ENCODE measurements at places on chromosomes 1 and 21.
A peak's percentile ranks its signal among the peaks of the same experiment; 100 is the strongest.

DNA sequence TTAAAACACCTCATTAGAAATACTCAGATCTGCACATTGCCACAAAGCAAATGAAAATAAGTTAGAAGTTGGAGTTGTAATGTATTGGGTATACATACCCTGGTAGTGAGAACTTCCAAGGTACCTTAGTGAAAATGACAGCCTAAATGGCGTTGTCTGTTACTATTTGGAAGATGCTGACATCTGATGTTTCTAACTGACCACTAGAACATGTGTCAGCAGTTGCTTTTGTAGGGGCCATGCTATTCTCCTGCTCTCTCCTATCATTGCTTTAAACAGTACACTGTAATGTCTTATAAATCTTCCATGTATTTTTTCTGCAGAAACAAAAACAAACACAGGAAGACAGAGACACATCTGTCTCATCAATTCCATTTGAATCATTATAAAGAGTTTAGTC, 40.1 kb downstream of the LAMC1 start:
- no peak for DNase-seq

GRCh38 chr1:151047925-151048644, 534 bp downstream of the C1orf56 start:
- DNase-seq, result peak; percentile 32

GRCh38 chr1:164969253-164969652, 387.3 kb downstream of the LMX1A start:
- no peak for DNase-seq

- no peak for DNase-seq
These were observed 3.7 kb upstream of the PHACTR4 start for GRCh38 chr1:28365864-28366263.

DNA sequence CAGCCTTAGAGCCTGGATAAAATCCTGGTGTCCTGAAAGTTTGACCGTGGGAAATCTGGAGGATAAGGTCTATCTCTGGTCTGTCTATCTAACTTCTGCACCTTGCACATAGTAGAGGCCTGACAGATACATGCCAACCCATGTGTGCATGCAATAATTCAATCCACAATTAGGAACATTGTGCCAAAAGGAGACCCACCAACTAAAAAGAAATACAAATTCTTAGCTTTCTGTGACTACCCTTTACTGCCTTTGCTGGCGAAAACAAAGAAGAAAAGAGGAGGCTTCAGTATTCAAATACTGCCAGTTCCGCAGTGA, 381 bp upstream of the KLHL20 start:
- no peak for DNase-seq

GRCh38 chr1:188723332-188724020, 1754.2 kb downstream of the BRINP3 start:
- DNase-seq, result no peak

DNA sequence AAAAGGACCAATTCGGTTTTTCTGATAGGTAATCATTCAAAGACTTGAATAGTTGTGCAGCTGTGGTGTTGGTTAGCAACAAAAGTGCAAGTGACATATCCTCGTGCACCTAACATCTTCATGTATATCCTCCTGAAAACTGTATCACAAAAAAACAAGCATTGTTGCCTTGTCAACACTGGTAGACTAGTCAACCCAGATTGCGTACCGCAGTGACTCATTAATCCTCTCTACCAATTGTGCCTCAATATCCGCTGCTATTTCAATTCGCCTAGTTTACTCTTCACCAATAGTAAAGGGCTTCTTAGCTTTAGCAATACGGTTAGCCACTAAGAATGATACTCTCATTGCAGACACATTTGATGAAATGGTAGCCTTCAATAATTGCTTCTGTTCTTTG, 3.5 kb downstream of the HHAT start:
- DNase-seq, result no peak

DNA sequence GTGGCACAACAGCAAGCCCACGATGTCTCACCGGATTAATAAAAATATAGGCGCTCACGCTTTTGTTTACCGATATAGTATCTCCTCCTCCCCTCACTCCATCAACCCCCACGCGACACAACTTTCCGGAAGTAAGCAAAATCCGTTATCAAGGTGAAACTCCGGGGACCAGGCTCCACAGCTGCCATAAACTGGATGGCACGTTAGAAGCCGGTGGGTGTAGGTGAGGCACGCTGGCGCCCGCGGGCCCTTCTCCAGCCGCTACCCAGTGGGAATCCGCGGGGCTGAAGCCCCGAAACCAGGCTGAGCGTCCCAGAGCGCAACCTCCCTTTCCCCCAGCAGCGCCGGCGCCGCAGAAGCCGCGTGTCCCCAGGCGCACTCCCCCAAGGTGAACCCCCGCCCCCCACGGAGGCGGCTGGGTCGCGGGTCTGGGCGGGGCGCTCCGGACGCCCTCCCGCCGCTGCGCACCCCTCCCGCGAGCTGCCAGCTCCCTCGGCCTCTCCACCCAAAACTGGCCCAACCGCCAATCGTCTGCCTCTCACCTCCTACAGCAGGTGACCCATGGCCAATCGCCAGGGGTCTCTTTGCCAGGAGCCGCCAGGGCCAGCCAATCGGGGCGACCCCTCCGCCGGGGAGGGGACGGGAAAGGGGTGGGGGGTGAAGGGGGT, 112.4 kb downstream of the OSBPL9 start:
- peak; percentile 97 for DNase-seq

- no peak for DNase-seq
These were observed 32.9 kb downstream of the RASSF5 start for GRCh38 chr1:206540044-206540780.

DNA sequence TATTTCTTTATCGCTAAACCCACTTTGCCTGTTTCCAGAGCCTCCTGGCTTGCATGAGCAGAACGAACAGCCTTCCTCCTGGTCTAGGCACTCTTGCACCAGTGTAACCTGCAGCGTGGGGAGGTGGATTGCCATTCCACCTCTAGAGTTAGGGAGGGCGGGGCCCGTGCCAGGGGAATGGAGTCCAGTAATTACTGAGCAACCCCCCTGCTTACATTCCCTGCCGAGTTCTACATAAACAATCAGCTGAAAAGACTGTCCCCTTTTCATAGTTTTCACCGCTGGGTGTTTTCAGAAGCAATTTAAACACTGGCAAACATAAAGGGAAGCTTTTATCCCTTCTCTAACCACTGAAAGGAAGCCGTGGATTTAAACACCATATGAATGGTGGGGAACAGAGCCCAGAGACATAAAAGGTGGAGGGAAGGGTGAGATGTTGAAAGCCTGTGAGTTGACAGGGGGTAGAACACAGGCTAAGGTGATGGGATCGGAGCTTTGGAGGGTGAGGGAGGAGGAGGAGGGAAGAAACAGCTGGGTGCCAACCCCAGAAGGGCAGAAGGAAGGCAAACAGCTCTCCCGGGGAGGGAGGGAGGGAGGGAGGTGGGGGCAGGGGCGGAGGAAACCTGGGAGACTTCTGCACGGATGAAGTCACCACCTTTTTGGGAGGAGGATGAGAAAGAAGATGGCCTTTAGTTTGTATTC, 68.0 kb upstream of the WDR26 start:
- DNase-seq, result peak; percentile 65

DNA sequence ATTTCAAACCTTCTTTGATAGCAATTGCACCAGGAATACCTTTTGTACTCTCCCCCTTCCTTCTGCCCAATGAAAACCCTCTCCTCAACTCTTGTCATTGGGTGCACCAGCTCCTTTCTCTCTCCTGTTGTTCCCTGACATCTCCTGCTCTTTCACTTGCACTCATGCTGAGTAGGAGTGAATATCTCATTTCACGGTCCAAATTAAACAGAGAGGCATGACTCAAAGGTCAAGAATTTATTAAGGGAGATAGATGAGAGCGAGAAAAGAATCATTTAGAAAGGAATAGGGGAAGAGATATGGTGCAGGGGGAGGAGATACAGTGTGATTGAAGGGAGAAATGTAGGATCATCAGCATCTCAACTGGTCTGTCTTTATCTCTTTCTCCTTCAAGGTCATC, 22.1 kb downstream of the AIM2 start:
- DNase-seq, result no peak

DNA sequence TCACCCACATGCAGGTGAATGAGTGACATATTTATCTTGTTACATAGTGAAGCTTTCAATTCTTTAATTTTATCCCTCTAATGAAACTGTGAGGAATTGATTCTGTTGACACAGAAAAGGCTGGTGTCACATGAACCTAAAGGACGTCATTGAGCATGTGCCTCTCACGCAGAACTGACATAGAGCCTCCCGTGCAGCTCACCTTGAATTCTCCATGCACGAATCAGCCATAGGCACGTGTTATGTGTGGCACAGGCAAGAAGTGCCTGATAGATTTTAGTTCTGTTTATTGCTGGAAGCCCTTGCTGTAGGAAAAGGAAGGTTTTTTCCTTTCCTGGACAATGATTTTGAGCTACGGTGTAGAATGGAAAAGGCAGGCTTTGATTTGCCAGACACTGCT, 11.3 kb downstream of the ADARB1 start:
- no peak for DNase-seq

DNA sequence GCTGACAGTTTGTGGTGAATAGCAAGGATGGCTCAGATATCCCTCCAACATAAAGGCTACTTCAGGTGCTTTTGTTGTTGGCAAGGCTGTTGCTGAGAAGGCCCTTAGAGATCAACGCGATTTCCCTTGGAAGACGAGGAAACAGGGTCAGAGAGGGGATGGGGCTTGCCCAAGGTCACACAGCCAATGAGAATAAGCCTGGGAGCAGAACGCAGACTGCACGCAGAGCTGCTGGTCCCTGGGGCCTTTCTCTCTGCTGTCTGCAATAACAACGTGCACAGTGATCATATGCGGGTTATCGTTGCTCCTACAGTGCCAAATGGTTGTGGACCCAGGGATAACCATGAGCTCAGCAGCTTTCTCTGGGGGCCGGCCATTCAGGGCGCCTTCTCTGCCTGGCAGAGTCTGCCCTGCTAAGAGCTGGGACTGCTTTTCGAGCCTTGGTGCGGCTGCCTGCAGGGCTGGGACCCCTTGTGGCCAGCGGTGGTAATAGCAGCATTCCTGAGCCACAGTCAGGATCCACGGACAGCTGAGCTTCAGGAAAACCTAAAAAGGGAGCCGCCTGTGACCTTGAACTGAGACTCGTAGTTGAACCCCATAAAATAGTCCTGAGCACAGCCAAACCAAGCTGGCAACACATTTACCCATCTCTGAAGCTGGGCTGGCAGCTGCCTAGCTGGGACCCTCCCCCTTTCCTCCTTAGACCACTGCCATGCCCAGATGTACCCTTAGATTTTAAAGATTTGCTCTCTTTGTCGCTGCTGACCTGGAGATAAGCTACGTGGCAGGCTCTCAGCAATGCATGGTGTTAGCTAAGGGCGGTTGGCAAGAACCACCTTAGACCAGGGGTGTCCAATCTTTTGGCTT, 39.8 kb downstream of the HTR6 start:
- peak; percentile 10 for DNase-seq

DNA sequence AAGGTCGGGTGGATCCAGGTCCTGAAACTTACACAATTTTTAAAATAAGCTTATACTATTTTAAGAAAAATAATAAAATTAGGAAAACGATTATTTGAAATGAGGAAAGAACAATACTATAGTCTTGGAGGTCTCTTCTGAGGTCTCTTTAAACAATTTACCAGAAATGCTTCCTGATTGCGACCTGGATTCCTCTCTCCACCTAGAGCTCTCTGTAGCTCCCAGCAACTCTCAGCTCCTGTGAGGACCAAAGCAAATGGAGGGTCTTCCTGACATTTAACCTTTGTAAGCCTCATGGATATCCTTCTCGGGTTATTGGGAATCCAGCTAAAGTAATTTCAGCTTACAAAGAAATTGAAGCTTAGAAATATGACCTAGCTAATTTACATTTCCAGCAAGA, 886 bp downstream of the BTBD8 start:
- DNase-seq, result no peak

DNA sequence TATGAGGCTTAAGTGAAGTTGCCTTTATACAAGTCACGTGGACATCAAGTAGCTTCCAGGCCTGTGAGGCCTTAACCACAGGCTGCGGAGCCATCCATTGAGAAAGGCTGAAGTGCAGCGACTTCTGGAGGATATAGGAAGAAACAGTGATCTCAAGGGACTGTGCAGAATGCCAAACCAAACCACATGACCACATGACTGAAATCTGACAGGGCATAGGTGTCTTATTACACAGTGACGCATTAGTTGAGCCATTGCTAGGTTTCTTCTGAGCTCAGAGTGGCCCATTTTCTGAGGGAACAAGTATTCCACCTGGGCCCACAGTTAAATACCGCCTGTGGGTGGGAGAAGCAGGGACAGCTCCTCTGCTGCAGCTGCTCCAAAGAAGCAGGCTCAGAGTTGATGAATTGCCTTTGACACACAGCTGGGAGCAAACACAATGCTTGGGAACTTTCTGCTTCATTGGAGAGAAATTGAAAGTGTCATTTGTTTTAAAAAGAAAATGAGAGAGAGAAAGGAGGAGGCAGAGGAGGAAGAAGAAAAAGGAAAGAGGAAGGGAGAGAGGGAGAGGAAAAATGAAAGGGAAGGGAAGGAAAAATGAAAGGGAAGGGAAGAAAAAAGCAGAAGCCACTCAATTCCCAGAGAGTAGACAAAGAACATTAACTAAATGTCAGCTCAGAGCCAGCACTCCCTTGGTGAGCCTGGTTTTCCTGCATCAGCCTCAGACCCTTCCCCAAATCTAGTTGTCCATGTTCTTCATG, 94.4 kb downstream of the COLGALT2 start:
- peak; percentile 74 for DNase-seq

GRCh38 chr21:26570203-26570602, 2.9 kb downstream of the CYYR1 start:
- no peak for DNase-seq

GRCh38 chr21:18782721-18783120, 379.1 kb upstream of the TMPRSS15 start:
- no peak for DNase-seq

DNA sequence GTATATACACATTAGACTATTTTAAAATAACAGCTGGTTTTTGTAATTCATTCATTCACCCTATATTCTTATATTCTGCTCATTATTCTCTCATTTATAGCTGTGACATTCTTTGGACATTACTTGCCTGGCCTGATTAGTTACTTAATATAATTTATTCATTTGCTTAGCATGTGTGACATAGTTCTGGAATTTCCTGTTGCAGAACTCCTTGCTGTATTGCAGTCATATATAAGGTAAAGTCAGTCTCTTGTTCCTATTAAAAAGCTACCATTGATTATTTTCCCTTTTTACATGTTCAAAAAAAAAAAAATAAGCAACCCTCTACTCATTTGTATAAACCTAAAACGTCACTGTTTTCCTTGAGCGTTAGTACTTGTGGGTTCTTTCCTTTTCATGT, 23.9 kb downstream of the GNAT2 start:
- DNase-seq, result no peak

Data from NCI-H524 (cell line).